Thymus (tissue), 14 donors: ENCODE measurements at places on chromosomes 2 and 18. TPM values are rescaled to one million over a fixed set of nuclear protein-coding genes. Genes with fewer than 3 reads are reported as not detected.

GRCh38 chr2:228556717-228557116 lies 375.2 kb upstream of the SPHKAP start:
- H3K27me3 ChIP-seq, result no peaks in the 10 kb centered on the region
- H3K4me3 ChIP-seq, result no peak overlapping the region
- DNase-seq, result no peak
- no peaks in the 10 kb centered on the region for H3K36me3 ChIP-seq

- H3K27me3 ChIP-seq, result no peaks in the 10 kb centered on the region
- no peaks in the 10 kb centered on the region for H3K4me1 ChIP-seq
- H3K27ac ChIP-seq, result no peak overlapping the region
- H3K36me3 ChIP-seq, result no peaks in the 10 kb centered on the region
- DNase-seq, result no peak
Measured at GRCh38 chr2:120641366-120641771, 94.3 kb upstream of the GLI2 start.

DNA sequence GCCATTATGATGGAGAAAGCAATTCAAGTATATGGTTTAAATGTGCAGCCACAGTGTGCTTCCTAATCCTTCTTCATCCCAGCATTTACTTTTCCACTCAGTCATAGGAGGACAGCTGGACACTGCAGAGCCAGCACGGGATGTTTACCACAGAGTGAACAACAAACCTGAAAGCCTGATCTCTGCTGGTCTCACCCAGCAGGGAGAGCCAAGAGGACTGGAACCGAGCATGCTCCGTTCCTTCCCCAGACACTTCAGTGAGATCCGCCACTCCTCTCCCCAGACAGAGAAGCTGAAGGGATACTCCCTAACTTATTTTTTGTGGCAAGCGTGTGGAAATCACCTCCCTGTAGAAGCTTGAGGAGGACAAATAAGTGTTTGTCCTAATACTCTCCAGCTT lies 23.2 kb upstream of the GORASP2 start:
- no peaks in the 10 kb centered on the region for H3K36me3 ChIP-seq
- H3K27ac ChIP-seq, result no peak overlapping the region
- no peaks in the 10 kb centered on the region for H3K4me1 ChIP-seq
- DNase-seq, result no peak
- H3K27me3 ChIP-seq, result no peaks in the 10 kb centered on the region

DNA sequence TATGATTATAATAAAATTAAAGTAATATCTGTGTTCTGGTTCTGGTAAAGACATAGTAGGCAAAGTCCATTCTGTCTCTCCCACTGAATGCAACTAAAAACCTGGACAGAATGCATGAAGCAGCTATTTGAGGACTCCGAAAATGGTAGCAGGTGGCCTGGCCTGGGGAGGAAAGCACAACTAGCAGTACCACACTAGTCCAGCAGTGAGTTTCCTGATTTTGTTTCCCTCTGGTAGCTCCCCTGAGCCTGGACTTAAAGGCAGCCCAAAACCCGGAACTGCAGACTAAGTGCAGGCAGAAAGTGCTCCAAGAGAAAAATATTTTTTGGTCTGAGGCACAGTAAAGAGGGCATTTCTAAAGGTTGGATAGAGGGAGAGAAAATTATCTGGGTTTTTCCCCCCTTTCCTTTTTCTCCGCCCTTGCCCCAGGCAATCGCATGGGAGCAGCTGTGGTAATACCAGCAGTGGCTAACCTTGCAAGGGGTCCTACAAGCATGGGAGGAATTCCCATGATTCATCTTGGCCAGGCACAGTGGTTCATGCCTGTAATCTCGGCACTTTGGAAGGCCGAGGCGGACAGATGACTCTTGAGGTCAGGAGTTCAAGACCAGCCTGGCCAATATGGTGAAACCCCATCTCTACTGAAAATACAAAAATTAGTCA lies 32.3 kb downstream of the ASXL2 start:
- H3K36me3 ChIP-seq, result peaks cover 22% of the 10 kb centered on the region
- H3K27ac ChIP-seq, result no peak overlapping the region
- no peak overlapping the region for H3K4me3 ChIP-seq
- H3K27me3 ChIP-seq, result no peaks in the 10 kb centered on the region

GRCh38 chr2:232492236-232492848 lies 4.7 kb upstream of the ECEL1 start:
- H3K4me3 ChIP-seq, result no peak overlapping the region
- H3K27ac ChIP-seq, result no peak overlapping the region
- DNase-seq, result no peak
- H3K36me3 ChIP-seq, result no peaks in the 10 kb centered on the region

DNA sequence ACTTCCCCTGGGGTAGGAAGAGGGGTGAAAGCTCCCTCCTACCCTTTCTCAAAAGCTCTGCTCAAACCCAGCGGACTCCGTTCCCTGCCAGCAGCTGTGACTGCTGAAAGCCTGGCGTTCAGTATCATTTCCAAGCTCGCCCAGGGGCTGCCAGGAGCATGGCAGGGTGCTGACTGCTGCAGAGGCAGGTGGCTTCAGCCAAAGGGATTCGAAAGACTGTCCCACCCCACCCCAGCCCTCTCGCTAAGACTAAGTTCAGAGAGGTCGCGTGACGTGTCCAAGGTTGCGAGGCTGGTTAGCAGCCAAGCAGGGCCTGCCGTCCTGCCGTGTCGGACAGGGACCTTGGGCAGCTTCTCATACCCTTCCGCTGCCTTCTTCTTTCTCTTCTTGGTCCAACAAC lies 72.3 kb upstream of the RAB12 start:
- H3K36me3 ChIP-seq, result no peaks in the 10 kb centered on the region
- H3K4me3 ChIP-seq, result no peak overlapping the region
- H3K27ac ChIP-seq, result no peak overlapping the region
- no peaks in the 10 kb centered on the region for H3K27me3 ChIP-seq
- DNase-seq, result no peak

DNA sequence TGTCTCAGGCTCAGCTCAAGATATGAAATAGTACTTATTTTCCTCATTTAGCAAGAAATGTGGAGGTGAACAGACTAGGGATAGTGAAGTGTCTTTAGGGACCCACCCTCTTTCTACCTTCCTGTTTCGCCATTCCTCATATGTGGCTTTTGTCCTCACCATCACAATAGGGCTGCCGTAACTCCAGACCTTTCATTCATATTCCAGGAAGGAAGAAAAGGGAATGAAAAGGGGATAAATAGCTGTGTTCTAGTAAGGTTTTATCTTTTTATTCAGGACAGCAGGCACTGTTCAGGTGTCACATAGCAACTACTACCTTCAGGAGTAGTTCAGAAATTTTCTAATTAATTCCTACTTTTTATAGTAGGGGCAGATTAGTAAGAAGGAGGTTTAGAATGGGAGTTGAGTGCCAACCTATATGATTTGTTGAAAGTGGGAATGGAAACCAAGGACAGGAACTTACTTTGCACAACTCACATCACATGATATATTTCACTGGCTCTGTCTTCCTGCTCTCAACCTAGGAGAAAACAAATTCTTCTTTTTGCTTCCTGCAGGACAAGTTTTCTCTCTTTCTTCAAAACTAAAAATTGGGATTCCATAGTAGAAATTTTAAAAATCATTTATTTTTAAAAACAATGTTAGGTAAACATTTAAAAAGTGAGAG lies 36.0 kb upstream of the HDAC4 start:
- no peak overlapping the region for H3K27ac ChIP-seq
- no peaks in the 10 kb centered on the region for H3K36me3 ChIP-seq
- peaks cover 29% of the 10 kb centered on the region for H3K4me1 ChIP-seq

- peak overlapping the region; percentile 57 for H3K4me3 ChIP-seq
- H3K36me3 ChIP-seq, result peaks cover 3% of the 10 kb centered on the region
- no peaks in the 10 kb centered on the region for H3K27me3 ChIP-seq
- peak overlapping the region; percentile 70 for H3K27ac ChIP-seq
Measured at GRCh38 chr2:171893196-171893823, 734 bp downstream of the SLC25A12 start.

- peak overlapping the region; percentile 38 for H3K27ac ChIP-seq
- H3K27me3 ChIP-seq, result no peaks in the 10 kb centered on the region
- H3K4me1 ChIP-seq, result no peaks in the 10 kb centered on the region
- H3K36me3 ChIP-seq, result no peaks in the 10 kb centered on the region
Measured at GRCh38 chr2:60446413-60447267, 106.8 kb downstream of the BCL11A start.

- H3K36me3 ChIP-seq, result no peaks in the 10 kb centered on the region
- H3K4me1 ChIP-seq, result no peaks in the 10 kb centered on the region
- no peak overlapping the region for H3K4me3 ChIP-seq
- H3K27ac ChIP-seq, result no peak overlapping the region
- no peak for DNase-seq
Measured at GRCh38 chr2:141455211-141455826, 675.5 kb downstream of the LRP1B start.

DNA sequence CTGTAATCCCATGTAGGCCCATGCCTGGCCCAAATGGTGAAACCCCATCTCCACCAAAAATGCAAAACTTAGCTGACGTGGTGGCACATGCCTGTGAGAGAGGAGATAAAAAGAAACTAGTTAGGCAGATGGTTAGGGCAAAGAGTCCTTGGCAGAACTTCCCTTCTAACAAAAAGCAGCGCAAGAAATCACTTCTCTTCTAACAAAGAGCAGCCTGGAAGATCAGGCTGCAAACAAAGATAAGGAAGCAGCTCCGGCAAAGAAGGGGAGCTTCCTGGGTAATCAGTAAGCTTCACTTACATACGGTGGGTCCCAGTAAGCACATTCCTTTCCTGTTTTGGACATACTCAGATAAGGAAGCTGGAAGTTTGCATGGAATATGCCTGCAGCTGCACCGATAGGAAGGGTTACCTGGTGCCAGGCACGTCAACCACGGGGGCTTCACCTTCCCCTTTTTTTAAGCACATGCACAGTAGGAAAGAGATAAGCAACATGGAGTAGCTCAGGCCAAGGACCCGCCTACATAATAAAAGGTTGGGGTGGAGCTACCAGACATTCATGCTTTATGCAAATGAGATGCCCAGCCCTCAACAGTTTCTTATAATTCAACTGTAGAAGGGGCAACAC lies 61.0 kb upstream of the SLC25A52 start:
- no peak overlapping the region for H3K27ac ChIP-seq
- no peak for DNase-seq

- H3K4me1 ChIP-seq, result no peaks in the 10 kb centered on the region
- no peak overlapping the region for H3K27ac ChIP-seq
- H3K36me3 ChIP-seq, result no peaks in the 10 kb centered on the region
- H3K4me3 ChIP-seq, result no peak overlapping the region
- no peak for DNase-seq
- H3K27me3 ChIP-seq, result no peaks in the 10 kb centered on the region
Measured at GRCh38 chr2:38909872-38910271, 20.2 kb downstream of the ARHGEF33 start.

GRCh38 chr2:139969323-139969722 lies 1189.1 kb upstream of the NXPH2 start:
- H3K4me1 ChIP-seq, result no peaks in the 10 kb centered on the region
- H3K4me3 ChIP-seq, result no peak overlapping the region
- H3K36me3 ChIP-seq, result no peaks in the 10 kb centered on the region
- no peak overlapping the region for H3K27ac ChIP-seq
- H3K27me3 ChIP-seq, result no peaks in the 10 kb centered on the region
- no peak for DNase-seq

ACADL gene
- total RNA-seq, result 0.99 TPM

ZBTB7C gene
- total RNA-seq, result 0.14 TPM

NEU2 gene
- total RNA-seq, result not detected

CCDC141 gene
- total RNA-seq, result 5.8 TPM

ASTL gene
- total RNA-seq, result 0.42 TPM

COL4A4 gene
- total RNA-seq, result 1.7 TPM

GTF2A1L gene
- total RNA-seq, result 0.47 TPM
